Neural crest cell (in vitro differentiated cells): ENCODE measurements at places on chromosomes 7 and 10. TPM values are rescaled to one million over a fixed set of nuclear protein-coding genes. Genes with fewer than 3 reads are reported as not detected.

DNA sequence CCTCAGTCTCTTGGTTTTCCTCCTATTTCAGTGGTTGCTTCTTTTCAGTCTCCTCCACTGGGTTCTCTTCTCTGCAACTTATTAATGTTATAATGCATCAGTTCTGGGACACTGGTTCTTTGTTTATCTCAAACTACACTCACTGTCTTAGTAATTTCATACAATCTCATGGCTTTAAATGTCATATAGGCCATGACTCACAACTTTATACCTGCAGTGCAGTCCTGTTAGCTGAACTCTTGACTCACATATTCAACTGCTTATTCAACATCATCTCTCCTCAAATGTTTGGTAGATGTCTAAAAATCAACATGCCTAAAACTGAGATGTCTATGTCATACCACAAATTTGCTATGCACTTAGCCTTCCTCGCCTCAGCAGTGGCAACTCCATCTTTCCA lies 101.2 kb upstream of the PALS2 start:
- peaks cover under 1% of the 10 kb centered on the region for H3K4me1 ChIP-seq
- no peak overlapping the region for H3K27ac ChIP-seq
- no peak overlapping the region for H3K4me3 ChIP-seq
- no peaks in the 10 kb centered on the region for H3K27me3 ChIP-seq
- DNase-seq = no peak
- H3K36me3 ChIP-seq = no peaks in the 10 kb centered on the region

GRCh38 chr10:27359792-27360355 lies 119.3 kb upstream of the ACBD5 start:
- H3K36me3 ChIP-seq = no peaks in the 10 kb centered on the region
- H3K27ac ChIP-seq = no peak overlapping the region
- H3K4me3 ChIP-seq = no peak overlapping the region
- H3K27me3 ChIP-seq = no peaks in the 10 kb centered on the region
- DNase-seq = no peak

DNA sequence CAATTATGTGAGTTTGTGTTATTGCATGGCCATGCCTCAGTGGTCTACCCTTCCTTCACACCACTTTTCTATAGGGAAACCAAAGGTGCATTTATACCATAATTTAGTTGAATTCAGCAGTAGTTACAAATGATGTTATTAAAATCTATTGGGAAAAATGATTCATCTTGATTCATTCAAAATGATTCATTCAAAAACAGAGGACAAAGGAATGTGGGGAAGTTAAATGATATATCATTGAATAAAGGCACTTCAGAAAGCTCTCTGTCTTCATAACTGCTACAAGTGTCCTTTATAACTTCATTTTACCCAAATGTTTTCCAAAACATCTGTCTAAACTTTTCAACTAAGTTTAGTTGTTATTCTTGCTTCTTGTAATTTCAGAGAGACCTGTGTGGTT lies 722.9 kb downstream of the GRM8 start:
- H3K27me3 ChIP-seq = no peaks in the 10 kb centered on the region
- no peak for DNase-seq
- no peak overlapping the region for H3K4me3 ChIP-seq

DNA sequence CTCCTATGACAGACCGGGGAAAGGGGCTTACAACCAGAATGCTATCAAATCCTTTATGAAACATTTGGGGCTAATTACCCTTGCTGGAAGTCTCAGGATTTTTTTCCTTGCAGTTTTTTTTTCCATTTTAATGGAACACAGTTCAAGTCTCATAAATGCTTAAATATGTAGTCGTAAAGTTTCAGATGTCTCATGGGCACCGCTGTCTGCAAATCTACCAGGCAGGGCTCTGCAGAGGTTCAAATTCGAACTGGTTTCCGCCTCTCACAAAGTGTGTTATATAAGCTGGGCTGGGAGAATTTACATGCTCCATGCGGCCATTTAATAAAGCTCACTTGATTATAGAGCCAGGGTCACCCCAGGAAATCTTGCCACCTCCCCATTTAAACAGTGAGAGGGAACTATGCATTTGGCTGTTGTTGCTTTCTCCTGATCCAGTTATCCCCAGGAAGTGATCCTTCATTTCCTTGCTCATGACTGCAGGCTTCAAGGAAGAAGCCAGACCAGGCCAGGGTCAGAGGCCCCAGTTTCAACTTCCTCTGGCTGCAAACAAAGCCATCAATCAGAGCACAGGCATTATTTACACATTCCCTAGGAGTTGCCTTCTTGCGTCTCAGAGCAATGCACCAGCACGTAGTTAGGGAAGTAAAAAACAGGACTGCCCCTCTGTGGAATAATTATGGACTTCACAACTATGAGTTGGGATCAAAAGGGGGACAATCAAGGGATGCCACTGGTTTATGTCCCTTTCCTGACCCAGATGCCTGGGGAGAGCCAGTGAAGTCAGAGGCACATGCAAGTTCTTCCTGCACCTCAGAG lies 358.8 kb downstream of the PRPF18 start:
- H3K27me3 ChIP-seq = no peaks in the 10 kb centered on the region
- peak; percentile 17 for DNase-seq
- H3K27ac ChIP-seq = peak overlapping the region; percentile 95
- peak overlapping the region; percentile 13 for H3K4me3 ChIP-seq
- H3K4me1 ChIP-seq = peaks cover 42% of the 10 kb centered on the region

GRCh38 chr10:48462482-48463020 lies 142.3 kb downstream of the ARHGAP22 start:
- no peak overlapping the region for H3K27ac ChIP-seq
- no peak for DNase-seq
- no peaks in the 10 kb centered on the region for H3K36me3 ChIP-seq
- H3K4me3 ChIP-seq = no peak overlapping the region

GRCh38 chr10:117661316-117661715 lies 118.8 kb downstream of the EMX2 start:
- H3K4me3 ChIP-seq = no peak overlapping the region
- no peak for DNase-seq
- peaks cover 6% of the 10 kb centered on the region for H3K4me1 ChIP-seq

- no peak overlapping the region for H3K4me3 ChIP-seq
- DNase-seq = no peak
- H3K27ac ChIP-seq = peak overlapping the region; percentile 89
- peaks cover 4% of the 10 kb centered on the region for H3K27me3 ChIP-seq
- peaks cover 6% of the 10 kb centered on the region for H3K4me1 ChIP-seq
These were observed 76.0 kb upstream of the FAM20C start for GRCh38 chr7:116188-116981.

DNA sequence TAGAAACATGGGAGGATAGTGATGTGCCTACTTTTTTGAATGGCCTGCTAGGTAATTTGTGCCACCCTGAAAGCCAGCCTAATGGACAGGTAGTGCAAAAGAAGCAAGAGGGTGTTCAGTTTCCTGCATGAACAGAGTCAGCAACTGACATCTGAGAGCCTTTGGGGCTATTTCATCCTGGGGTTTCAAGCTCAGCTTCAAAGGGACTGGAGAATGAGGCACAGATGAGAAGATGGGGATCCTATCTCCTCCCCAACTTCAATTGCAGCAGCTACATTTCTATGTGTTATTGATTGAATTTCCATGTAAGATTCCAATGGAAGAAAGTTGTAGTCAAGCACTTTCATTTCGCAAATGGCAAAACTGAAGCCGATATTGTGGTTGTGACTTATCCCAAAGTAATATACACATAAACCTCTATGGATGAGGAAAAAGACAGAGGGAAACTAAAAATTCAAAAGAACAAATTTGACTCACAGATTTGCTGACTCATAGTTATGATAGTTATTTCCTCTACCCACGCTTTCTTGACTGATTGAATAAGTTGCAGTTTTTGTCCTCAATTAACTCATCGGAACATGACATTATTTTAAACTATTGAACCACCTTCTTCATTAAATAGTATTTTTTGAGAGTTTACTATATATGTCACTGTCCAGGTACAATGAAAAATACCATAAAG lies 42.6 kb upstream of the NRP1 start:
- H3K27me3 ChIP-seq = no peaks in the 10 kb centered on the region
- no peak overlapping the region for H3K27ac ChIP-seq
- no peaks in the 10 kb centered on the region for H3K36me3 ChIP-seq
- peaks cover 32% of the 10 kb centered on the region for H3K4me1 ChIP-seq

GRCh38 chr10:20768843-20769242 lies 128.3 kb downstream of the NEBL start:
- H3K27ac ChIP-seq = no peak overlapping the region
- H3K27me3 ChIP-seq = no peaks in the 10 kb centered on the region
- no peaks in the 10 kb centered on the region for H3K36me3 ChIP-seq

GRCh38 chr7:130560972-130561371 lies 69.1 kb downstream of the MEST start:
- no peak overlapping the region for H3K27ac ChIP-seq
- DNase-seq = no peak
- no peaks in the 10 kb centered on the region for H3K27me3 ChIP-seq
- H3K4me3 ChIP-seq = no peak overlapping the region
- H3K36me3 ChIP-seq = peaks cover 29% of the 10 kb centered on the region

DNA sequence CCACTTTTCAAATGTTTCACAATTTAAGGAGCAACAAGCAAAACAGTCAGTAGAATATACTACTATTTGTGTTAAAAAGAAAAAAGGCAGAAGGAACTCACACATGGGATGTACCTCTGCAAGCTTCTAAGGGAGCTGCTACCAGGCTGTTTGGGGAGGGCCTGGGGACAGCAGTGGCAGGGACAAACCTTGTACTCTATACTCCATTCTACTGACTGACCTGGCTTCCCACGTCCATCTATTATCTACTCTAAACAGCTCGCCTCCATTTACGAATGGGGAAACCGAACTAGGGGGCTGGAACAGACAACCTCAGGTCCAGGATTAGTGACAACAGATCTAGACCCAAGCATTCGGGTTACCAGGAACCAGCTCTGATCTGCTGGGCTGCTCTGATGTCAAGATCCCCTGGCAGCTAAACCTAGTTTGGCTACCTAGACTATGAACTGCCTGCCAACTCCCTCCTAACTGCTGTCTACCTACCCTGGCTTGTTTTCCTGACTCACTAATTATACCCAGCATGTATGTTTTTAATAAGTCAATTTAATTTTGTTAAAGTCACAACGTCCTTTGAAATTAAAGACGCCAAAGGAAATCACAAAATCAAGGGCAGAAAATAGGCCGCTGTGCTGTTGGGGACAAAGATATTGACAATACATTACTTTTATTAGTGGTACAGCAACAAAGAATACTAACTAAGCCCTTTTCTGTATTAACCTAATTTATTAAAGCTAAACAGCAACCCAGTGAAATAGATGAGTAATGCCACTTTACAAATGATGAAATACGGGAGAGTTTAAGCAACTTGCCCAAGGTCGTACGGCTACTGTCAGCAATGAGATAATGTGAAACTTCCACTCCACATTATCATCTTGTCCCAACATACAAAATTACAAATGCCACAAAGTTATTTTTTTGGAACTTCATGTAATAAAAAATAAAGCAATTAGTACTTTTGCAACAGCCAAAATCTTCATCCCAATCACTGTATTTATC lies 5.3 kb downstream of the PSAP start:
- H3K27me3 ChIP-seq = no peaks in the 10 kb centered on the region
- peak overlapping the region; percentile 22 for H3K4me3 ChIP-seq
- no peak for DNase-seq
- no peaks in the 10 kb centered on the region for H3K36me3 ChIP-seq
- peaks cover 65% of the 10 kb centered on the region for H3K4me1 ChIP-seq
- peak overlapping the region; percentile 17 for H3K27ac ChIP-seq

DNA sequence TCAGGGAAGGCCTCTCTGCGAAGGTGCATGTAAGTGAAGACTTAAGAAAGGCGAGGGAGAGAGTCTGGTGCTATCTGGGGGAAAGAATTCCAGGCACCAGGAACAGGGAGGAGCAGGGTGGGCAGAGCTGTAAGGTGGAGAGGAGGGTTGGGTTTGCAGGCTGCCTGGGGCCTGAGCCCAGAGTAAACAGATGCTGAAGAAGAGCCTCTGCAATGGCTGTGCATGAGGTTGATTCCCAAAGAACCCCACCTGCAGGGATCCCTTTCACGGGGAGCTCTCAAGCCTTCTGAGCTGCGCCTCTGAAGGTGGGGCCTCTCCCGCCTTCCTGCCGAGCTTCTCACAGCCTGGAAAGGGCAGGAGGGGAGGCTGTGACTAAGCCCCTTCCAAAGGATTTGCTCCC lies 115.1 kb downstream of the RNF216 start:
- H3K27ac ChIP-seq = no peak overlapping the region
- no peak overlapping the region for H3K4me3 ChIP-seq
- H3K27me3 ChIP-seq = no peaks in the 10 kb centered on the region

- DNase-seq = no peak
- no peaks in the 10 kb centered on the region for H3K27me3 ChIP-seq
- no peaks in the 10 kb centered on the region for H3K4me1 ChIP-seq
- no peaks in the 10 kb centered on the region for H3K36me3 ChIP-seq
- no peak overlapping the region for H3K27ac ChIP-seq
These were observed 9.6 kb upstream of the STRA8 start for GRCh38 chr7:135224027-135224426.

GRCh38 chr7:50362712-50363282 lies 58.3 kb downstream of the IKZF1 start:
- no peaks in the 10 kb centered on the region for H3K27me3 ChIP-seq
- no peak overlapping the region for H3K4me3 ChIP-seq
- peaks cover 3% of the 10 kb centered on the region for H3K36me3 ChIP-seq
- H3K27ac ChIP-seq = peak overlapping the region; percentile 11
- no peak for DNase-seq
- no peaks in the 10 kb centered on the region for H3K4me1 ChIP-seq

- H3K36me3 ChIP-seq = no peaks in the 10 kb centered on the region
- no peak for DNase-seq
- no peaks in the 10 kb centered on the region for H3K4me1 ChIP-seq
- no peak overlapping the region for H3K4me3 ChIP-seq
These were observed 101.4 kb downstream of the GPAM start for GRCh38 chr10:112082120-112082519.

DNA sequence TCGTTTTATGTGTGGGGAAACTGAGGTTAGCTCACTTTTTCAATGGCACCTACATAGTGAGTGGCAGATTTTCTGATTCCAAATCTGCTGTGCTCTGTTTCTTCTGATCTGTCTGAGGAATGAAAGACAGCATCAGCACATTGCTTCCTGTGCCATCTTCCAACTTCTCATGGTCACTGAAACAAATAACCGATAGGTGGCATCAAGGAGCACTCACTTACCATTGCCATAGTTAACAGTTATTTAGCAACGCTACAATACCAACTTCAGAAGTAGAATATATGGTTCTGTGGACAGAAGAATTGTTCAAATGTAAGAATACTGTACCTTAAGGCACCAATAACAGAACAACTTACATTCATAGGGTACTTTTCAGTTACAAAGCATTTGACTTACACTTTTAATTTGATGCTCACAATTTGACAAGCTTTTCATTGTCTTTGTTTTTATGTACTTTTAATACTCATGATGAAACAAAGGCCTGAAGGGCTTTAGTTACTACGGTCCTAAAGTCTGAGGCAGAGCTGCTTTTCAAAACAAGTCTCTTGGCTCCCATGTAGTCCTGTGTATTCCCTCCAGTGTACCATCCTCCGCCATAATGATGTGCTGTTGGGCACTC lies 228.9 kb upstream of the TCF7L2 start:
- no peak for DNase-seq
- H3K36me3 ChIP-seq = no peaks in the 10 kb centered on the region
- no peak overlapping the region for H3K27ac ChIP-seq
- H3K27me3 ChIP-seq = no peaks in the 10 kb centered on the region
- no peak overlapping the region for H3K4me3 ChIP-seq
- H3K4me1 ChIP-seq = peaks cover 42% of the 10 kb centered on the region

- no peaks in the 10 kb centered on the region for H3K27me3 ChIP-seq
- peak overlapping the region; percentile 85 for H3K4me3 ChIP-seq
- no peaks in the 10 kb centered on the region for H3K36me3 ChIP-seq
- peaks cover 55% of the 10 kb centered on the region for H3K4me1 ChIP-seq
- DNase-seq = peak; percentile 92
These were observed 13.3 kb upstream of the DDIT4 start for GRCh38 chr10:72260239-72260975.

Gene LBX1
- 1.0 and 1.1 TPM in 2 replicates for total RNA-seq

Gene ADRB1
- 0.07 and 0.14 TPM in 2 replicates for total RNA-seq

Gene TSPAN13
- total RNA-seq = 36.7 and 37.3 TPM in 2 replicates
